Activated naive CD8-positive, alpha-beta T cell treated with anti-CD3 and anti-CD28 coated beads, Interleukin-2, amount 50 U/mL, for 24 hours (primary cell): ENCODE measurements at places on chromosomes 2 and 18.

- DNase-seq = no peak
- no peaks in the 10 kb centered on the region for H3K27me3 ChIP-seq
- H3K36me3 ChIP-seq = peaks cover 3% of the 10 kb centered on the region
- no peak overlapping the region for H3K27ac ChIP-seq
- peaks cover 27% of the 10 kb centered on the region for H3K4me1 ChIP-seq
Measured at GRCh38 chr2:86367499-86367777, 30.0 kb upstream of the REEP1 start.

DNA sequence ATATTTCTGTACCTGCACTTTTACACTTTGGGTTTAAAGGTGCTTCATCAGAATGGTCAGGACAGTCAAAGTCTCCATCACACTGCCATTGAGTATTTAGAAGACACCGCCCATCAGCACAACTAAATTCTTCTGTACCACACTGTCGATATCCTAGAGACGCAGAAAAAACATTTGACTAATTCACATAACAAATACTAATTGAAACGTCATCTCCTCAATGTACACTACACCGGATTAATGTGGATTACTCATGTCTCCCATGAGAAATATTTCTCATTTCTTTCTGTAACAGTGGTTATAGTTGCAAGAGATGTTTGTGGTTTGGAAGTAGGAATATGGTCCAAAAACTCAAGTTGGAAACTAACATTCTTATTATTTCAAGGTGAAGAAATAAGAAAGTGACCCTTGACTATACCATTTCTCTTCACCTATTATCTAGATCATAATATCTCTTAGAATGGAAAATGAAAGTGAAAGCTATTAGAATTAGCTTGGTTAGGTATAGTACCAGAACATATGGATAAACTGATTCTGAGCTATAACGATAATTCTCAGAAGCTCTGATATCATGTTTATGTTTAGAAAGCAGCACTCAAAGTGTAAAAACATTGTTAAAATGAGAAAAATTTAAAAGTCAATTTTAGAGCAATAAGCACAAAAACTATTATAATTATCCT lies 1627.7 kb downstream of the LRP1B start:
- DNase-seq = no peak
- H3K27me3 ChIP-seq = no peaks in the 10 kb centered on the region
- H3K27ac ChIP-seq = no peak overlapping the region
- no peak overlapping the region for H3K4me3 ChIP-seq

DNA sequence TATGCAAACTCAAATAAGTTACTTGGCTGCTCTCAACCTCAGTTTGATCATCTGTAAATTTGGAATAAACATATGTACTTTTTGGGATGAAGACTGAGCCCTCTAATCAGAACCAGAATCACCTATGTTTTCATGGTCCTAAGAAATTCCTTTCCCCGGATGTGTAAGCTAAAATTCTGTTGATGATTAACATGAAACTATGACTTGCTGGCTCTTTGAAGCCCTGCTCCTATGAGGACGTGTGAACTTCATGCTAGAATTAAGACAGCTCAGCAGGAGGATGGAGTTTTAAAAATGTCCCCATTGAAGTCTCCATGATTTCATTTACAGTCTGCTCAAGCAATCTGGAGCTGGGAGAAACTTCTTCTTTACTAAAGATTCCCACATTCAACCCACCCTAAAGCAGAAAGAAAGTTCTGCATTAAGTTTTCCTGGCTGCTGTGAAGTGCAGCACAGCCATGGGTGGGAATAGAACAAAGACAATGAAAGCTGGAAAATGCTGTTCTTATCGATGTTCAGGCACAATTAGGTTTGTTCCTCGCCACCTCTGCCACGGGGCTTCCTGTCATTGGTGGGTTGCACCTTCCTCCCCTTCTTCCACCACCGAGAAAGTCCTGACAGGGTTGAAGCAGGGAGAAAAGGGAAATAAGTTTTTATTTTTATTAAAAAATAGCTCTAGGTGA lies 50.9 kb downstream of the ADCYAP1 start:
- H3K4me3 ChIP-seq = no peak overlapping the region
- no peak overlapping the region for H3K27ac ChIP-seq

DNA sequence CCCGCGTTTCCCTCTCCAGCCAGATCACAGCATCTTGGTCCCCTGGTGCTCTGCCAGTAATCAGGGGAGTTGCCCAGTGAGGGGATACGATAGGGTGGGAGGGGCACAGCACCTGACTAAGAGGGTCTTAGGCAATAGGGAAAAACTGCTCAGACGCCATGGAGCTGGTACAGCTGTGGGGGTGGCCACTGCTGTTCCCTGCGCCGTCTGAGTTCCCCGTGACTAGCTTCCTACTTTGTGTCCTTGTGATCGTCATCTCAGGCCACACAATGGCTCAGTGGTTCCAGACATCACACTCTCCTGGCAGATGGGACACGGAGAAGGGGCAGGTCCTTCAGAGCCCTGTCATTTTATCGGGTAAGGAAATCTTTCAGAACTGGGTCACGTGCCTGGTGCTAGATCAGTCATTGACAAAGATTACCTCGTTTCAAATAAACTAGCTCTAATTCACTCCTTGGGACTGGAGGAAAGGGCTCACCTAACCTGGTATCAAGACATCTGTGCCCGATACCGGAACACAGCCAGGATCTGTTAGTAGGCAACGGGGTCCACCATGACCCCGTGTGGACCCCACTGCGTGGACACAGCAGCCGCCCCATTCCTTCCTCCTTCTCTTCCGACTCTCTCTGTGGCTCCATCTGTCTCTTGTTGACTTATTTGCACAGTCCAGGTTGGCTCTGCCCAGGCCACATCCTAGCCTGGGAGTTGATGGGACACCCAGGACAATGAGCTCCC lies 101.6 kb downstream of the PTGR3 start:
- peaks cover 2% of the 10 kb centered on the region for H3K27me3 ChIP-seq
- DNase-seq = no peak
- no peaks in the 10 kb centered on the region for H3K36me3 ChIP-seq
- H3K4me1 ChIP-seq = no peaks in the 10 kb centered on the region
